ENCODE measurements at places on chromosomes 12 and 14.

DNA sequence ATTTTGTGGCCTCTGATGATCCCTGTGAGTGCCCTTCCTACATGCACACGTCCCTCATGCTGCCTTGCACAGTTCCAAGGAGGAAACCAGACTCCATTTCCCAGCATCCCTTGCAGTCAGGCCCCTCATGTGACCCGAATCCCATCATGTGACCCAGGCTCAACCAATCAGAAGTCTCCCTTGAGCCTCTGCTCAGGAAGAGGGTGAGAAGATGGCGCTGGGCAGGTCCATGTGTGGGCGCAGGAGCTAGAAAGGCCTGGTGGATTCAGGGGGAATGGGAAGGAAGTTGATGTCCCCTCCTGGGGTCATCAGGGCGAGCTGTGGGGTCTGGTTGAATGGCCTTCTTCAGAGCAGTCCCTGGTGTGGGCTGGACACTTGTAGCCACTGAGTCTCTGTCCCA lies 240.5 kb downstream of the ADGRD1 start:
- peak; percentile 66 for DNase-seq

GRCh38 chr12:40769846-40770245 lies 77.6 kb downstream of the CNTN1 start:
- DNase-seq, result no peak

GRCh38 chr12:56928262-56928661 lies 5.9 kb downstream of the SDR9C7 start:
- DNase-seq, result no peak

- no peak for DNase-seq
These were observed 30.9 kb downstream of the SPPL3 start for GRCh38 chr12:120873226-120873625.

DNA sequence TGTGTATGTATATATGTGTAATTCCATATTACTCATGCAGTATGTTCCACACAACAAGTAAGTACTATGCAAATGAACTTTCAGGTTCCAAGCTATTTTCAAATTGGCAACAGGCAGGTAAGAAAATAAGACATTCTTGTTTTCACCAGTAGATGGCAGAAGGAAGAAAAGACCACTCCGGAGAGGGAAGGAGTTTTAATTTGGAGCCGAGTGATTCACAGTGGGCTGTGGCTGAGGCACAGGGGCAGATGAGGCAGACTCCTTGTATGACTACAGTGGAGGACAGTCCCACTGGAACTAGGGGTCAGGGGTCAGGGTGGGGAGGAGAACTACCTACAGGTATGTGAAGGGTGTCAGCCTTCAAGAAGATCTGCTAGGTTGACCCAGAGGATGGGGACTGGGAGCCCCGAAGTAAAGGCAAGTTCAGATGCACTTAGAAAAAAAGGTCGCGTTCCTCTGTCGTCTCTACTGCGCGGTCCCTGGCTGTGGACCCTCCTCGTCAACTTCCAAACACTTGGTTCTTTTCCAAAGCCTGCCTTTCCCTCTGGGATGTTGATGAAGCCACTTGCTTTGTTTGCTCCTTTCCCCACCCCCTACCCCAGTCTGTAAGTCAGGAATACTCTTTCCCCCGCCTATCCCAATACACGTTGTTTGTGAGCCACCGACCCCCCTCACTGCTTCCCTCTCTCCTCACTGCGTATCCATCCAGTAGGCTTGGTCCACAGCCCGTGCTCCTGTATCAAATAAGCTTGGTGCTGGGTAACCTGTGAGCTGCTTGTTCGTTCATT lies 24.1 kb downstream of the DDX47 start:
- peak; percentile 68 for DNase-seq

DNA sequence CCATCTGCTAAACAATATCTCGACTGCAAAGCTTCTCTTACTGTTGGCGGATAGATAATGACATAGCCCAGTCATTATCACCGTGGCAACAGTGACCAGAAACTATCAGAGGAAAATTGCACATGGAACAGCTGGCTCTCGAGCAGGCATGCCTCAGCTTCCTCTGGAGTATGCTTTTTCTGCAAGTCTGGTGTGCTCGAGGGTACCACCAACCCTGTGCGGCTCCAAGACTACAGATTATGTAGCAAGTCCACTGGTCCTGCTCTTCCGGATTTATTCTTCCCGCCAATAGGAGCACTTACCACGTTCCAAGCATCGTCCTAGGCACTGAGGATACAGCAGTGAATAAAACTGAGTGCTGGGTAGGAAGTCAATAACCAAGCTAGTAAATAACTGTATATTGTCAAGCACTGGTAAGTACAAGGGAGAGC lies 1.4 kb upstream of the GLRX5 start:
- DNase-seq, result peak; percentile 69

DNA sequence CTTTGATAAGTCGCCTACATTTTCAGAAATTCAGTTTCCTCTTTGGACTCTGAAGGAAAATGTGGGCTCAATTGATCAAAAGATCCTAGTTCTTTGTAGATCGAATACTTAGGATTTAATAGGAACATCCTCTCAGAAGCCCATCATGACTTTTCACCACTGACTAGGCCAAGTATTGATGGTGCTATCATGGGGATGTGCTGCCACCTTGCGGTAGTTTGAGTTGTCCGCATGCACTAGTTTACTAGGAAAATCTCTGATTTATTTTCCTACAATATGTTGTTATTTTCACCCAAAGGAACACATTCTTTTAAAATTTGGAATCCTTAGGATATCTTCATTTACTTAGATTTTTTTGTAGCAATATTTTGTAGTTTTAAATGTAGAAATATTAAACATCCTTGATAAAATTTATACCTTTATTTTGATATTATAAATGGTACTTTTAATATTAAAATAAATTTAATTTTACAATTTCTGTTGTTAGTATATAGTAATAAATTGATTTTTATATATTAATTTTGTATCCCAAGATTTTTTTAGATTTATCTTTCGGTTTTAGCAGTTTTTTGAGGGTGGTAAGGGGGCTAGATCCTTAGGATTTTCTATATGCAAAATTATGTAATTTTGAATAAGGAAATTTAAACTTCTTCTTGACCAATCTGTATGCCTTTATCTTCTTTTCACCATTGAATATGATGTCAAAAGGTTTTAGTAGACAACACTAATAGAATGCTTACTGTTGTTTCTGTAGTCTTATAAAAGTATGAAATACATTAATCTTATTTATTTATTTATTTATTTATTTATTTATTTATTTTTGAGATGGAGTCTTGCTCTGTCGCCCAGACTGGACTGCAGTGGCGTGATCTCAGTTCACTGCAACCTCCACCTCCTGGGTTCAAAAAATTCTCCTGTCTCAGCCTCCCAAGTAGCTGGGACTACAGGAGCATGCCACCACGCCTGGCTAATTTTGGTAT lies 52.9 kb upstream of the OR9K2 start:
- DNase-seq, result peak; percentile 87

GRCh38 chr12:56723889-56724700 lies 1.0 kb downstream of the NACA start:
- DNase-seq, result peak; percentile 52

GRCh38 chr12:82695531-82695930 lies 8.8 kb downstream of the TMTC2 start:
- DNase-seq, result no peak

- peak; percentile 36 for DNase-seq
These were observed 4.4 kb downstream of the RNF10 start for GRCh38 chr12:120538281-120539156.

DNA sequence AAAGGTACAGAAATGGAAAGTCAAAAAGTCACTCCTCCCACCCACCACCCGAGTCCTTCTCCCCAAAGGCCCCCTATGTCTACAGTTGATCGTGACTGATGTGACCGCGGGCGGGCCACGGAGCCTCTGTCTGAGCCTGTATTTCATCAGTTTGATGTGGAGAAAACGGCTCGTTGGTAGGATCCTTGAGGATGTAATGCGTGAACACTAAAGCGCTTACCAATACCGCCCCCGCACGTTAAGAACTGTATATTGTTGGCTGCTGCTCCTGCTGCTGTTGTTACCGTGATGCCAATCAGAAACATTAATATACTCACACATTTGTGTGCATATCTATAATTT lies 24.6 kb upstream of the UBC start:
- no peak for DNase-seq

- no peak for DNase-seq
These were observed 52.7 kb downstream of the SMOC1 start for GRCh38 chr14:69931960-69932359.

GRCh38 chr12:131363393-131363792 lies 347.5 kb upstream of the SFSWAP start:
- DNase-seq, result no peak

GRCh38 chr12:64027311-64027710 lies 182.8 kb downstream of the SRGAP1 start:
- no peak for DNase-seq

GRCh38 chr14:42994051-42994736 lies 1387.5 kb downstream of the LRFN5 start:
- no peak for DNase-seq

GRCh38 chr12:88194868-88195267 lies 52.8 kb downstream of the TMTC3 start:
- no peak for DNase-seq

GRCh38 chr14:68781161-68782021 lies 11.5 kb downstream of the ZFP36L1 start:
- no peak for DNase-seq

GRCh38 chr12:102407776-102408486 lies 72.4 kb downstream of the IGF1 start:
- no peak for DNase-seq

GRCh38 chr14:70073924-70074566 lies 114.7 kb downstream of the SLC8A3 start:
- DNase-seq, result peak; percentile 58
